ENCODE measurements at places on chromosomes 13 and 19. TPM values are rescaled to one million over a fixed set of nuclear protein-coding genes. Genes with fewer than 3 reads are reported as not detected.

Gene PRTN3
- total RNA-seq = not detected

GRCh38 chr19:55546822-55547614 is 1.7 kb upstream of the SBK3 start:
- DNase-seq = peak; percentile 97

DNA sequence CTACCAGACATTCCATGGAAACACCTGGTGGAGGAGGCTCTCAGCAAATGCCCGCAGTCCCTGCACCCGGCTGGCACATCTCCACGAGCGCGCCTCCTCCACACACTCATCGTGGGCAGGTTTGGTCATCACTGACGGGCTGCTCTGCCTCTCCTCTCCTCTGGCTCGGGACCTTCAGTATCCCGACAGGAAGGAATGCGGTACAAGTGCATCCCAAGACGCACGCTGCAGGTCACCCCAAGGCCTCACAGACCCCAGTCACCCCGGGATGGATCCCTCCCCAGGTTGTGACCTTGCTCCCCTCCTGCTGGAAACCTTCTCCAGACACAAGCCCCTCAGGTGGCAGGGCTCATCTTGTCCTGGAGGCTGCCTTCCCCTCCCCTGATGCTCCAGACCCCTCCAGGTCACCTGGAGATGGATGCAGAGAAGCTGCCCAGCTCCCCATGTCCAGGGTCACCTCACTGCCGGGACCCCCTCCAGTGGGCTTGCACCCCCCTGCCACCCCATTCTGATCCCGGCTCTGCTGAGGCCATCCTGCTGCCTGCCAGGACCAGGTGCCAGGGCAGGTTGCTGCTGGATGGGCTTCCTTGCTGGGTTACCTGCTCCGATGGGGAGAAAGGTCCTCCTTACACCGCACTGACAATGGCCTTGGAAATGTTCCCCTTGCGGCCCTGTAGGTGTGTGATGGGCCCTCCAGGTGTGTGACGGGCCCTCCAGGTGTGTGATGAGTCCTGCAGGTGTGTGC is 29.9 kb downstream of the C13orf46 start:
- peak; percentile 76 for DNase-seq

GRCh38 chr19:50695251-50696093 is 24.1 kb downstream of the SHANK1 start:
- peak; percentile 96 for DNase-seq

DNA sequence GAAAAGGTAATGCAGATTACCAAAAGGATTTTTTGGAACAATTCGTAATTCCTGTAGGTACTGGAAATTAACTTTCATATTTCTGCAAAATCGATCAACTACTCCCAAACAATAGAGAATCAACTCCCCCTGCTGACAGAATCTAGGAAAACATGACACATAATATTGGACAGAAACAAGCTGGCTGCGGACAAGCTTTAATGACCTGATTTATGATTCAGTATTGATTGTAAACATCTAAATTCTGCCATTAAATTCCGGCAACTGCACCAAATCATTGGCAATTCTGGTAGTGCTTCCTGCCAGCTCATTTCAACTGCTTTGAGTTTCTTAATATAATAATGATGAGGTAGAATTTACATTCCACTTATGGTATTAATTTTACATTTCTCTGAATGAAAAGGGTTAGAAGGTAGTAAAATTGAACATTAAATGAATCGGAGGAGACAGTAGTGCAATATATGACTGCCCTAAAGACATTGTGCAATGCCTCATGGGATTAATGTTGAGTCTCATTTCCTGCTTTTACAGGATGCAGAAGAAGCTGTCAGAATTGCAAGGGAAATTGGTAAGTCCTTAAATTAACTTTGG is 146.5 kb downstream of the PCCA start:
- peak; percentile 78 for DNase-seq

Gene PPP1R13L
- 8.5 TPM for total RNA-seq

DNA sequence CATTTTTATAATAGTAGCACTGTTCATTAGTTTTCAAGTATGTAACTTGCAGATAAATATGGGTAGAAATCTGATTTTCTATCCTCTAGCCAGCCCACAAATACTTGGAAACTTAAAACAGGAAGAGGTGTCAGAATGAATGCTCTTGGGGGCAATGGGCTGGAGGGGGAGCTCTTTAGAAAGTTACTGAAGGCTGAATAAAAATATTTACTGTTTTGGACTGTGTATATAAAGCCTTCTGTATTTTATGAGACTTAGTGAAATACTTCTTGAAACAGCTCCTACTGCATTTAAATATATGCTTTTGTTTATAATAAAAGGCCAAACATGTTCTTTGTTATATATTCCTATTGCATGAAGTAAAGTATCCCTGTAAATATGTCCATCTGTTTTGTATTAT is 138.8 kb downstream of the RGCC start:
- no peak for DNase-seq

- no peak for DNase-seq
Measured at GRCh38 chr19:50475101-50475568, 1.2 kb upstream of the EMC10 start.

GRCh38 chr13:46184277-46184699 is 2.3 kb upstream of the LCP1 start:
- DNase-seq = no peak

Gene RXFP2
- total RNA-seq = not detected

Gene IGFL3
- not detected for total RNA-seq

DNA sequence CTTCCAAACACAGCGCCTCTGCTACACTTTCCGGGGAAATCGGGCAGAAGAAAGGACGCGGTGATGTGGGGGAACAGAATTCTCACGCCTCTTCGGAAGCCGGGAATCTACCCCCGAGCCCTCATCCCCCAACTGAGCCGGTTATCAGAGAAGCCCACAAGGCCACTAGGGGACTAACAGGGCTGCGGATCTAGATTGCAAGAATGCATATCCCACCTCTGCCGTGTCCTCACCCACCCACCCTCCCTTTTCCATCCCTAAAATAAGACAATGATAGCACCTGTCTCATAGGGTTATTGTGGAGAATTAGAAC is 1.1 kb downstream of the IGFLR1 start:
- peak; percentile 80 for DNase-seq

DNA sequence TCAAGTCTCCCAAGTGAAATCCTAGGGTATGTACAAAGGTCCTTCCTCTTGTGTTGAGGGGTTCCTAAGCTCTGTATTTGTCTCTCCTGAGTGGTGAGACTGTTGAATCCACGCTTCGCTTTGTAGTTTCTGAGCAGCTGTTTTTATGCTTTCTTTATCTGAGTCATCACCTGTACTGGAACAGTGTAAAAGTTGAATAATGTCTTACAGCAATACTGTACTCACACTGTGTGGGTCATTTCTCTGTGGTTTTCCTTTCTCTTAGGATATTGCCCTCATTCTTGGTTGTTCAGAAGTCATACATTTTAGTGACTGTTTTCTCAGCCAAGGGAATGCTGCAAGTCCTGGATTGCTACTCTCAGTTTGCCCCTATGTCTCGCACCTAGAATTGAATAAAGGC is 1596.6 kb downstream of the SLITRK5 start:
- DNase-seq = no peak

DNA sequence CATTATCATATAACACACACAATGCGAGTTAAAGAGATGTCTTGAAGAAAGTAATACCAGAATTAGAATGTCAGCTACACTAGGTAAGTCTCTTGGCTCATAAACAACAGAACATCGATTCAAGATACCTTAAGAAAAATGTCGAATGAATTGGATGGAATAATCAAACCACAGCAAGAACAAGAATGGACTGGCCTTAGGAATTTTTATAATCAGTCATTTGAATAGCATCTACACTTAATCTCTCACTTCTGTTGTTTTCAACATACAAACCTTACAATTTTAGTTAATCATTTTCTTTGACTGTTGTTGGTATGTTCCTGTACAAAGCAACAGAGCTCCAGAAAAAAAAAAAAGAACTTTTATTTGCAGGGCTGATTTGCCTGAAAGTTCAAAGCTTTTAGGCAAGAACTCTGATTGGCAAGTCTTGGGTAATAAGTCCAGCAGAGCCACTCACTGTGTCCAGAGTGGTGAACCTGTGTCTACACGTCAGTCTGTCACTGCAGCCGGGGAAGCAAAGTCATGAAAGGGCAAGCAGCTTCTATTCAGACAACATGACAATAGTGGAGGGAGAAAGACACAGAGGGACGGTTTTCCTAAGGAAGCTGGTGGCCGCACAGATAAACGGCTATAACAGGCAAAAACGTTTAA is 1026.1 kb upstream of the MIR17HG start:
- no peak for DNase-seq

GRCh38 chr13:21895779-21896178 is 224.9 kb downstream of the FGF9 start:
- no peak for DNase-seq

Gene TNFSF9
- total RNA-seq = 12.7 TPM

GRCh38 chr13:99379856-99380801 is 72.9 kb upstream of the GPR183 start:
- no peak for DNase-seq

DNA sequence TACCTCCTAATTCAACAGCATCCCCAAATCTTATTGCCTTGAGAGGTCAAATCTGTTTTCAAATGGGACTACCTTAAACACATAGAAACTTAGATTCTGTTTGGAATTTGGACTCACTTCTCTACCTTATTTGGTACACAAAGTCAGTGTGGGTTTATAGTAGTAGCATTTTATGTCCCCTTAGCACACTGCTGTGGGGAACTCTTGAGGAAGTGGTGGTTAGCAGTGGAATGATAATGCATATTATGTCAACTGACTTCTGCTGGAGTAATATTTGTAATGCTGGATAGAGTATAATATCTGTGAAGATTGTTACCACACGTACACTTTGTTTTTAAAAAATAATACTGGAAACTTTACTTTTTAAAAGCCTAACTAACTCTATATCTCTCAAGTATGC is 386.3 kb downstream of the NDFIP2 start:
- no peak for DNase-seq

DNA sequence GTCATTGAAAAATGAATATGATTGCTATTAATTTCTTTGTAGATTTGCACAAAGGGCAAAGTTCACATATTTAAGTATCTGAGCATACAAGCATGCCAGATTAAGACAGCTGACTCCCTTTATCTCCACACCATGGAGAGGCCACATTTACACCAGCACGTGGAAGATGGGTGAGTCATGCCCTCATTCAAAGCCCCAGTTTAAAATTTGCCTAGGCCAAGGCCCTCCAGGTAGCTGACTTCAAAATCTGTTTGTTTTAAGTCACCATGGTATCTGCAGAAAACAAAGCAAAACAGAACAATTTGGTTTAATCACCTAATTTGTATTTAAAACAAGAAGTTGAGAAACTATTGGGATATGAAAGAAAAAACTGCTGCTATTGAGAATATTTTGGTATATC is 109.2 kb downstream of the ESD start:
- no peak for DNase-seq

- DNase-seq = peak; percentile 72
Measured at GRCh38 chr13:104571161-104571892, 1505.1 kb upstream of the SLC10A2 start.

DNA sequence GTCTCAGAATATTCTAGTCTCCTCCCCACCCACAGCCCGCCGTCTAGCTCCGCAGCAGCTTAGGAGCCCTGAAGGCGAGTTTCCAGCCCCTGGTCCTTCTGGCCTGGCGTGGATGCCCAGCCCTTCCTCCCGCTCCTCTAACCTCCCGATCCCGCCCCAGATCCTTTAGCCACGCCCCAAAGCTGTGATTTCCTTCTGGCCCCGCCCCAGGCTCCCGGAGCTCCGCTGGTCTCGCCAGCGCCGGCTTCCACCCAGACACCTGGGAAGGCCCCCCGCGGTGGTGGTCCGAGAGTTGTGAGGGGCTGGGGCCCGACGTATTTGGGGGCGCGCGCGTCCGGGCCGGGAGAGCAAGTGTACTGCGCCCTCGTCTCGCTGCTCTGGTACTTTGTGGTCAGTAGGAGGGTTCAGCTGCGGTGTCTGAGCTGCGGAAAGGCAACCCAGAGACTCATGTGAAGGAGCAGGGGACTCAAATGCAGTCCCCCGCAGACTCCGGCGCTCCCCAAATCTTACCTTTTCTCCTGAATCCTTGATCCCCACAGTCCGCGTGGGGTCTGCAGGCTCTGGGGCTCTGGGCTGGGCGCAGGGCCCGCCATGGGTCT is at the start of gene CGB7:
CGB7 (minus strand) TSS at position 114 of the 599 bp plus-strand sequence. CDS start 2,374 bp downstream, outside the sequence.
- DNase-seq = peak; percentile 98

GRCh38 chr19:30107251-30107650 is 165.2 kb downstream of the URI1 start:
- no peak for DNase-seq

DNA sequence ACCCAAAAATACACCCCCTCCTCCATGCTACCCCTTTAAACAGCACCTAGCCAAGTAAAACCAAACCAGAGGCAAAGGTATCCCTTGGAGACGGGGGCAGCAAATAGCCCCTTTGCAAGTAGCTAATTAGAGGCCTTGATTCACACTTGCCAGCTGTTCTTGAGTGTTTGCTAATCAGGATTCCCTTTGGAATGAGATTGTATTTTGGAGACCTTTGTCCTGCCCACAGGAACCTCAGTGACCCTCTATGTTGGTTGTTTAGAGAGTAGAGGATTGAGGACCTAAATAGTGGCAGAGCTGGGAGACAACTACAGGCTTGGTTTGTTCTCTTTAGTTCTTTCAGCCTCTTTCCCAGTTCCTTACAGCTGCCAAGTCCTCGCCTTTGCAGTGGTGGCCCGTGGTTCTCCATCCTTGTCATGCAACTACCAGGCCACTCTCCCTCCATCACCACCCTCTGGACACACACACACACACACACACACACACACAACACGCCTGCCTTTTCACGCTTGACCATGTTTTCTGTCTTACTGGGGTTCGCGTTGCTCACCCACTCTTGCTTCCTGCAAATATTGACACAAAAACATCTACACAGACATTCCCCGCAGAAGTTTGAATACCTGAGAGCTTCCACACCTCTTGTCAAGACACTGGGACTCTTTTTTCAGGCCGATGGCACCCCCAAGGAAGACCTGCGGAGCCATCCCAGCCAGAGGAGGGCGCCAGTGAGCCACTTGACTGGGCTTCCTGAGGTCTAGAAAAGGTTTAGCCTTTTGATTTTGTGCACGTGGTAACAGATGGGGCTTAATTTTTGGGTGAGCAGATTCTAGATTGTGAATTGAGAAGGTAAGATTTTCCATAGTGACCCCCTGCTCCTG is 80.0 kb upstream of the GPR183 start:
- DNase-seq = no peak

Gene MRPL34
- 40.5 TPM for total RNA-seq

All from osteoblast (primary cell).